ENCODE measurements at places on chromosomes 7 and 10.
A peak's percentile ranks its signal among the peaks of the same experiment; 100 is the strongest.

DNA sequence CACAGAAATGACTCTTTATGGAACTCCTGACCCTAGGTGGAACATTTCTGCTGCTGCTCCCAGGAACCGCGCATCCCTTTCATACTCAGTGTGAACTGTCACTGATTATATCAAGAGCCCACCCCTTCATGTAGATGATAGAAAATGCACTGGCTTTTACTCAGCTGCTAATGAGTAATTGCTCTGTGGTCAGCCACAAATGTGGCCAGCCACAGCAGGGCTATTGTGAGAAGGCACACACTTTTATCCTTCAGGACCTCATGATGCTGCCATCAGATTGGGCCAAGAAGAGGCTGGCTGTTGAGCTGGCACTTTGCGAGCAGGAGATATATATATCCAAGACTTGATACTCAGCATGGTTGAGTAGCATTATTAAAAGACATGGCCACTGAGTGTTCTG, 124.7 kb downstream of the CFAP58 start:
- DNase-seq, result no peak

- no peak for DNase-seq
Measured at GRCh38 chr10:100327007-100327717, 2.9 kb downstream of the PKD2L1 start.

GRCh38 chr7:109545686-109546085, 976.0 kb downstream of the DNAJB9 start:
- no peak for DNase-seq

- DNase-seq, result peak; percentile 43
Measured at GRCh38 chr10:27241010-27241651, 534 bp upstream of the ACBD5 start.

GRCh38 chr7:26200038-26200443, 505 bp downstream of the HNRNPA2B1 start:
- DNase-seq, result peak; percentile 75

DNA sequence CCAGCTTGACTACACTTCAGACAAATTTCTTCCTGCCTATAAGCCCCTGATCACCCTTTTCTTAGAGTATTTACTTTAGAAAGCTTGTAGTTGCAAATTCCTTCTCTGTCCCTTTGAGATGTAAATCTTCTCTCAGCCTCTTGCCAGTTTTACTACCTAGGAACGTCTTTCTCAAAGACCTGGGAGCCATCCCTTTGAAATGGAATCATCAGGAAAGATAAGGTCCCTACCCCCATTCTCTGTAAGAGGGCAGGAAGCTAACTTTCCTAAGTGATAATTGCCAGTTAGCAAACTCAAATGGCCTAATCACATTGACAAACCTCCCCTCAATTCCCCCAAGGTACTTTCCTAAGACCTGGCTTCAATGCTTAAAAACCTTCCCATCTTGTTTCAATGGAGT, 304.5 kb downstream of the MDFIC start:
- DNase-seq, result no peak

DNA sequence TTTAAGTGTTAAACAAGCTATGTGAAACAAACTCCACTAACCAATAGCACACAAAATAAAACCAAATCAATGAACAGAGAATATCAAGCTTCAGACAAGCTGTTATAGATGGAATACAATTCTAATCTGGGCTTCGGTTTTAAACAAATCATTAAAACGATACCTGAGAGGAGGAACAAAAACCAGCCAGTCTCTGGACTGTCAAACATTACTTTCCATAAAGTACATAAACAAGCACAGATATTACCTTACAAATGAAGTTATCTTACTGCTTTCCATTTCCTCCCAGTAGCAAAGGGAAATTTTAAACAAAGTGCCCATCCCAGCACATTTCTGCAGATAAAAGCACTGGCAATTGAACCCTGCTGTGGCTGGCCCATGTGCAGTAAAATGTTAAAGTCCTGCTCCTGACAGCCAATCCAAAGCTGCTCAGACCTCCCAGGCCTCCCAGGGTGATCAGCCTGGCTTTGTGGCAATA, 128.0 kb downstream of the NRCAM start:
- no peak for DNase-seq

DNA sequence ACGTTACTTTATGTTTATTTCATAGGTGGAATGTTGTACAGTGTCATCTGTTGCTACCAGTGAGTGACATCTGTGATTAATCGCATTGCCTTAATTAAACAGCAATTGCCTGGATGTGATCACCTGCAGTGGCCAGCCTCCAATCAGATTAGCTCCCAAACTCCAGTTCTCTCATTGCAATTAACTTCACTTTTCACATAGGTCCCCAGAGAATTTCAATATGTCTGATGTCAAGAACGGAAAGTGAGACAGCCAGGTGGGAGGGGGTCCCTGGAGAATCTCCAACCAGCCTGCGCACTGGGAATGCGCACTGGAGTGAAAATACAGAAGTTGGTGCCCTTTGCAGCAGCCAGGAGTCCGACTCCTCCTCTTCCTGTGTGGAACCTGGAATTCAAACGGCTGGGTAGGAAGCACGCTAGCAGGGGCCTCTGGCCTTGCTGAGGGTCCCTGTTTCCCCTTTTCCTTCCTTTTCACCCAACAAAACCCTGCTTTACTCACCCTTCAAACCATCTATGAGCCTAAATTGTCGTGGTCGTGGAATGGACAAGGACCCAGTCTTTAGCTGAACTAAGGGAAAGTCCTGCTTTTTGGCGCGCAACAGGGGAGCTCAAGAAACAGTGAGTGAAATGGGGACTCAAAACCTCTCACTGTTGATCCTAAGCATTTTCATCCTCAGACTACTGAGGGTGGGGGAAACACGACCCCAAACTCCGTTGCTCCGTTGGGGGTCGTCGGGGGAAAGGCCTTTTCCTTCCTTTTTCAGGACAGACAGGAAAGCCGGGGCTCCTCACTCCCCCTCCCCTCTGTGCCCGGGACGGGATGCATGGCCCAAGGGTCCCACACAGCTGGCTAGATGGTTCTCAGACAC, 1355.5 kb upstream of the LRRTM3 start:
- peak; percentile 24 for DNase-seq

DNA sequence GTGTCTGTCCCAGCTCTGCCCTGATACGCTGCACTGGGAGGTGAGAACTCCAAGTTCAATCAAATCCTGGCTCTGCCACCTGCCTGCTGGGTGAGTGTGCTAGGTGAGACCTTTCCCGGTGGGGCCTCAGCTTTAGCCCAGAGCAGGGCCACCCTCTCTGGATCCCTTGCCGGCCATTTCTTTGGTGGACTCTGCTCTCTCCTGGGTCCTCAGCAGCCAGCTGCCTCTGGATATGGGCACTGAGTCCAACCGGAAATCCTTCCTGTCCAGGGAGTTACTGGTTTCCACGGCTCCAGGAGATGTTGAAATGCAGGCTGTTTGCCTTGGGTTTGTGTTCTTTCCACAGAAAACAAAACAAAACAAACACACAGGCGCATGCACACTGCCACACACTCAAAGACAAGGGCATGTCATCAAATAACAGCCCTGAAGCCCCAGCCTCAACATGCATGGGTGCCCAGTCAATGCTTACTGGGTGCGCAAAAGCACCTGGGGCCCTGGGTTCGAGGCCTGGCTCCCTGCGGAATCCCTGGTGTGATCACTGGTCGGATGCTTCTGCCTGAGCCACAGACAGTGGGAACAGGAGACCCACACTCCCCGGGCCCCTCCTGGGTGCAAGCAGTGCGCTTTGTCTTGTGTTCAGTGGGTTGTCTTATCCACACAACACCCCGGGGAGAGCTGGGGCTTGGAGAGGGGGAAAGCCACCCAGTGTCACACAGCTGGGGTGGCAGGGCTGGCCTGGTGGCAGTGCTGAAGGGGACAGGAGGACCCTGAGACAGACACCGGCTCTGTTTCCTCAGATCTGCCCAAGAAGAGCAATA, 33.1 kb downstream of the PPIF start:
- peak; percentile 73 for DNase-seq

- DNase-seq, result no peak
Measured at GRCh38 chr7:42414941-42415505, 178.0 kb upstream of the GLI3 start.

DNA sequence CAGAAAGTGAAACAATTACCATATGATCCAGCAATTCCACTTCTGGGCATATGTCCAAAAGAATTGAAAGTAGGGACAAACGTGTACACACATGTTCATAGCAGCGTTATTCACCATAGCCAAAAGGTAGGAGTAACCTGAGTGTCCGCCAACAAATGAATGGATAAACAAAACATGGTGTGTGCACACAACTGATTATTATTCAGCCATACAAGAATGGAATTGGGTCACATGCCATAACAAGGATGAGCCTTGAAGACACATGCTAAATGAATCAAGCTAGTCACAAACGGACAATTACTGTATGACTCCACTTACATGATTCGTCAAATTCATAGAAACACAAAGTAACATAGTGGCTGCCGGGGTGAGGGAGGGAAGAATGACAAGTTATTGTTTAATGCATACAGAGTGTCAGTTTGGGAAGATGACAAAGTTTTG, 4.1 kb upstream of the OIT3 start:
- no peak for DNase-seq

- DNase-seq, result no peak
Measured at GRCh38 chr7:100215895-100216294, 3.9 kb upstream of the PVRIG start.

- no peak for DNase-seq
Measured at GRCh38 chr7:116139807-116140206, 70.5 kb upstream of the TES start.

- no peak for DNase-seq
Measured at GRCh38 chr10:114990991-114991390, 53.0 kb downstream of the TRUB1 start.

DNA sequence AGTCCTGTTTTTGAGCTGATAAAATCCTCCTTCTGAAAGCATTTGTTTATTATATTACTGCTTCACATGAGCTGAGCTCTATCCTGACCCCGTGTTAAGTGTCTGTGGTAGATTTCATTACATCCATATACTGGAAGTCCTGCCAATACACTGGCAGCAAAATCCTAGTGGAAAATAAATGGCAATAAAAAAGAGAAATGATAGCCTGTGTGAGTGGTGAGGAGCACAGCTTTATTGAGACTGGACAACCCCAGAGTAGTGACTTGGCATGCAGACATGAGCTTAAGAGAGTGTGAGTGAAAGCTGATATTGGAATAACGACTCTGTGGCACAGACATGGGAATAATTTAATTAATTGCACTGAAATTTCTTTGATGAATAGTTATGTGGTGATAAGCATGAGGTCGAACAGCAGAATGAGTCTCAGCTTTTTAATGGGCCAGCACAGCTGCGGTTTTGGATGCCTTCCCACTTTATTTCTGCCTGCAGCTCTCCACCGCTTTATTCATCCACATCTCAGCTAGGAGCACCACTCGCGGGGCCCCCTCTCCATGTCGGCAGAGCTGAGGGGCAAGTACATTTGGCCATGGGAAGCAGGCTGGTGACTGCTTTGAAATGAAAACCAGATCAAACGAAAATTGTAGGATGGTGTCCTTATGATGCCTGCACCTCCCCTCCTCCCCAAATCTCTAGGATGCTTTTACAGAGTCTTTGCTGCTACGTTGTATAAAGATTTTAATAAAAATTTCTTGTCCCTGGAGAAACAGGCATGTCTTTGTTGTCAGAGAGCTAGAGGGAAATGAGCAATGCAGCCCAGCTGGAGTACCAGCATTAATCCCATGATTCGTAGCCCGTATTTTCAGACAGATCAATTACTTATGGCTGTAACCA, 494.3 kb downstream of the AUTS2 start:
- no peak for DNase-seq

DNA sequence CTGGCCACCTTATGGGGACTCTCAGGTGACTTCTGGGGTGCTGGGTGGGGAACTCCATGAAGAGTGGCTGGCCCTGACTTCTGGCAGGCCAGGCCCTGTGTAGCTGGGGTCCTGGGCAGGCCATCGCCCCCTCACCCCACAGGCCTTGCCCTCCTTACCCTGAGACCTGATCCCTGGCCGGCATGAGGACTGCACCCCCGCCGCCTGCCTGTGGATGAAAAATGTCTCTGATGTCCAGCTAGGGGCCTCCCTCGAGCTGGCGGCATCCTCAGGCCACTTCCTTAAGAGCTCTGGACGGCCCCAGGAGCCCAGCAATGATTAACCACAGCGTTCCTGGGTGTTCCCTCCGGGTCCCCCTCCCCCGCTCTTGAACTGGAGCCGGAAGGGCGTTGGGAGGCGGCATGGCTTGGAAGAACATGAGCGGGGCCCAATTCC, 31.8 kb upstream of the SHH start:
- no peak for DNase-seq

GRCh38 chr10:24792638-24793037, 69.0 kb upstream of the ARHGAP21 start:
- DNase-seq, result no peak

GRCh38 chr7:151437159-151437553, 2.8 kb downstream of the CRYGN start:
- no peak for DNase-seq

- DNase-seq, result no peak
Measured at GRCh38 chr7:7861211-7861633, 107.4 kb upstream of the GLCCI1 start.

GRCh38 chr7:11212816-11213215, 239.1 kb downstream of the PHF14 start:
- DNase-seq, result no peak

DNA sequence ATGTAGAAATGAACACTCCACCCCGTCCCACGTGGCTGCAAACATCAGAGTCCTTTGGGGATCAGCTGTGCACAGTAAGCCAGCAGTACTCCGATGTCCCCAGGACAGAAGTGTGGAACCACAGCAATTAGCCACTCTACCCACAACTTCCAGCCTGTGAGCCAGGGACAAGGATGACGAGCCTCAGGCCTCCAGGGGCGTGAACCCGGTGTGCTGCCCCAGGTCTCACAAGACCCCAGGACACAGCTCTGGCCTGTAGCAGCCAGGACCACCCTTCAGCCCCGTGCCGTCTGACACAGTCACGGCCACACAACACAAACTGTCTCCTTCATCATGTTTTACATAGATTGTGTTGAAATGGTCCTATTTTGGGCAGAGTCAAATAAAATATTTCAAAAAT, 113.0 kb upstream of the DIP2C start:
- DNase-seq, result no peak

- no peak for DNase-seq
Measured at GRCh38 chr7:85573346-85573745, 386.5 kb upstream of the SEMA3D start.

DNA sequence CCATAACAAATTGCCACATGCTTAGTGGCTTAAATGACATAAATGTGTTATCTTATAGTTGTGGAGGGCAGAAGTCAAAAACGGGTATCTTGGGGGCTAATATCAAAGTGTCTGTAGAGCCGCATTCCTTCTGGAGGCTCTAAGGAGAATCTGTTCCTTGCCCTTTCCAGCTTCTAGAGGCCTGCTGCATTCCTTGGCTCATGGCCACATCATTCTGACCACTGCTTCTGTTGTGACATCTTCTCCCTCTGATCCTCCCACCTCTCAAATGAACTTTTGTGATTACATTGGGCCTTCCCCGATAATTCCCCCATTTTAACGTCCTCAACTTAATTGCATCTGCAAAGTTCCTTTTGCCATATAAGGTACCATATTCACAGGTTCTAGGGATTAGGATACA, 76.1 kb downstream of the CYP26A1 start:
- DNase-seq, result no peak

Measured in left cardiac atrium (tissue), 4 donors.